ENCODE measurements at places on chromosomes 16 and 17.

DNA sequence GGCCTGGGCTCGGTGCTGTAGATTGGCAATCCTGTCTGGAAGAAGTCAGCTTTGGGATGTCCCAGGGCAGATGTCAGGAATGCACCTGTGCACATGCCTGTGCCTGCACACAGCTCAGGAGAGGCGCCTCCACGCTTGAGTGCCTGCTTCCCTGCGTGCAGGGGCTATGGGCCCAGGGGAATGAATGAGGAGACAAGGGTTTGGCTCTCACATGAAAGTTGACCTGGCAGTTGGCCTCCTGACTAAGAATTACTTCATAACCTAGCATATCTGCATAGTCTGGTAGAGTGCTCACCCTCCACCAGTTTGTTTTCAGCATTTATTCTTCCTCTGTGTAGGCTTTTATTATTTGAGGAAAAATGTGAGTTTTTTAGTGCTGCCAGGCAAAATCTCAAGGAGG, 50.0 kb downstream of the PLD6 start:
- DNase-seq, result no peak

- no peak for DNase-seq
Observed at GRCh38 chr16:13056607-13057006, 155.2 kb downstream of the SHISA9 start.

GRCh38 chr16:4303973-4304372, 11.9 kb upstream of the GLIS2 start:
- DNase-seq, result no peak

DNA sequence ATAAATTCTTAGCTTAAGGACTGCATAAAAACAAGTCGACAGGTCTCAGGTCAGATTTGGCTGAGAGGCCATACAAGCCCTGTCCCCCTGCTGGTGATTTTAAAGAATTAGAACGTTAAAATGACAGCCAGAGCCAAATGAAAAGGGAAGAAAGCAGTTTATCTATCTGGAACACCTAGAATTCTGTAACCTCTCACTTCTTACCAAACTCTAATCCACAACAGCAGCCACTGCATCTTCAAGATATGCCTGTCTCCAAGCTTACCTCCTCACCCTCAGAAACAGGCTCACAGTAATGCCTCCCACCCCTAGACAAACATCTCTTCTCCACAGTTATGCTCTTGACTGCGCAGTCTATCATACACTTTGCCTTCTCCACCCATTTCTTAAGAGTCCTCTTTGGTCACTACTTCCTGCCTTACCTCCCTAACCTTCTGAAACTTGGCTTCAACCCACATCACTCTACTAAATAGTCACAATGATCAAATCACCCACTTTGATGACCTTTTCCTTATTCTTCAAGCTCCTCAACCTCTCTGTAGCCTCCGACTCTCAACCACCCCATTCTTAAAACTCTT, 14.2 kb downstream of the ANKFY1 start:
- DNase-seq, result no peak

DNA sequence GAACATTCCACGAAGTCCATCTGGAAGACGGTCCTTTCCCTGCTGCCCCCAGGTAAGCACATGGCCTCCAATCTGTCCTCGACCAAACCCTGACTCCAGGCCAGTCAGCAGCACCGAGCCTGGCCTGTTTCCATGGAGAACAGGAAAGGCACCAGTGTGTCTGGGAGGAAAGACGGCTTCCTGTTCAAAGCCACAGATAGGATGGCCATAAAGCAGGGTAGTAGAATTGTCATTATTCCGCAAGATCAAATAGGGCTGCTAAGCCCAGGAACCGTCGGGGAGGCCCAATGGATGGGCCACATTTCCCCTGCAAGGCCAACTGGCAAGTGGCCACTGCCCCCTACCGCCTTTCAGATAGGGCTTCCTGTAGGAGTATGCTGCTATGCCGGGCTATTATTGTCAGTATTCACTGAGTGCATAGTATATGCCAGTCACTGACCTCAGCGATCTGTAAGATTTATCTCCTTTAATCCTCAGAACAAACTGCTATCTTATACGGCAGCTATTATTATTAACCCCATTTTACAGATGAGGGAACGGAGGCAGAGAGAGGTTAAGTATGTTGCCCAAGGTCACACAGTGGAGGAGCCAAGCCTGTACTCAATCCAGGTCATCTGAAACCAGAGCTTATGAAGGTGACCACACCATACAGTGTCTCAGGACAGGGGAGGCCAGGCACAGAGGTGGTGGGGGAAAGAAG, 23.0 kb upstream of the PLCG2 start:
- DNase-seq, result no peak

DNA sequence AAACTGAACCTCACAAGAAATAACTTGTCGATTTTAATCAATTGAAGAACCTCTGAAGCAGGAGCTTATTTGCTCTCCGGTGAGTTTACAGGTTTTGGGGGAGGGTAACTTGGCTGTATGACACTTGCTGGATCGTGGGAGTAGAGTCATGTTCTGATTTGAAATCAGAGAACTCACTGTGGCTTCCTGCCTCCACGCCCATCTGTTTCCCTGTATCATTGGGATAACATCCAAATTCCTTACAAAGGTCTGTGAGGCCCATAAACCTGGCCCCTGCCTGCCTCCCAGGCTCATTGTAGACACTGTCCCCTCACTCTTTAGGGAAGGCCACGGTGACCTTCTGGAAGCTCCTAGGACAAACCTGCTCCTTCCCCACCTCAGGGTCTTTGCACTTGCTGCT, 48.3 kb downstream of the C17orf67 start:
- DNase-seq, result no peak

DNA sequence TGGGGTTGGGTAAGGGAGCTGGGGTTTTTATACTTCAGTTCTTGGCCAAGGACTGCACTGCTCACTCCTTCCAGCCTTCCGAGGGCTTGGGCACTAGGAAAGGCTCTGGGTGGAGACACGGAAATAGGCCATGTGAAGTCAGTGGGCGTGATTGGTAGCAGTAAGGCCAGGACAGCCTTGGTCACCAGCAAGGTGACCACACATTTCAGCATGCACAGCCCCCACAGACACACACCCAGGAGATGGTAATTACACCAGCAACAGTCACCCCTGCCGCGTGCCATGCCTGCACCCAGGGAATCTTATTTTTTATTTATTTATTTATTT, 252.5 kb downstream of the SEC14L1 start:
- no peak for DNase-seq

- no peak for DNase-seq
Observed at GRCh38 chr16:28915181-28915580, 9.9 kb downstream of the RABEP2 start.

DNA sequence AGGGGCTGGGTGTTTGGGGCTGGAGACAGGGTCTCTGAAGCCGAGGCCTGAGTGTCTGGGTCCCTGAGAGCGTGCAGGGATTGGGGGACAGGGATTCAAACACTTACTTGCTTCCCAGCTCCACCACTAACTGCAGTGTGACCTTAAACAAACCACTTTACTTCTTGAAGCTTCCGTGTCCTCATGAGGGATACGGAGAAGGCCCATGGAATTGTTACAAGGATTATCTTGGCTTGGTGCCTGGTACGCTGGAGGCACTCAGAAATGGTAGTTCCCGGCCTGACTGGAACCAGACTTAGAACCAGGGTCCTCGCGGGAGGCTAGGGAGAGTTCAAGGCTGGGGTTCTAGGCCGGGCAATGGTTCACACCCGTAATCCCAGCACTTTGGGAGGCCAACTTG, 2.9 kb upstream of the CXCL16 start:
- no peak for DNase-seq

- DNase-seq, result no peak
Observed at GRCh38 chr16:10847176-10847575, 28.6 kb upstream of the TVP23A start.

DNA sequence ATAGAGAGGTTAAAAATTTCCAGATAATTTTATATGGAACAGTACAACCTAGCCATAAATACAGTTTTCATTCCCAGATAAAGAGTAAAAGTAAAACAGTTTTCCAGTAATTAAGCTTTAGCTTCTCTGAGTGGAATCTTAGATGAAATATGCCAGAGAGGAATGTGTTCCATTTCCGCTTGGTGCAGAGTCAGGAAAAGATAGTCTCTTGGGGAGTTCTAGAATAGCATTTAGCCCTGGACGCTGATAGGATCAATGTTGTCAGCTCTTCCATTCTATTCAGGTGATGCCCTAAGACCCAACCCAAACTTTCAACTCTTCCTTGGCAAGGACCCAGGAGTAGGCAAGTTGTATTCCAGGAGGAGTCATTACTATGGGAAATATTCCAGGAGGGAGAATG, 30.9 kb upstream of the ABCA3 start:
- DNase-seq, result no peak

All from CD8-positive, alpha-beta memory T cell (primary cell).